ENCODE measurements at places on chromosomes 3 and 15. TPM values are rescaled to one million over a fixed set of nuclear protein-coding genes. Genes with fewer than 3 reads are reported as not detected.
A peak's percentile ranks its signal among the peaks of the same experiment; 100 is the strongest.

DNA sequence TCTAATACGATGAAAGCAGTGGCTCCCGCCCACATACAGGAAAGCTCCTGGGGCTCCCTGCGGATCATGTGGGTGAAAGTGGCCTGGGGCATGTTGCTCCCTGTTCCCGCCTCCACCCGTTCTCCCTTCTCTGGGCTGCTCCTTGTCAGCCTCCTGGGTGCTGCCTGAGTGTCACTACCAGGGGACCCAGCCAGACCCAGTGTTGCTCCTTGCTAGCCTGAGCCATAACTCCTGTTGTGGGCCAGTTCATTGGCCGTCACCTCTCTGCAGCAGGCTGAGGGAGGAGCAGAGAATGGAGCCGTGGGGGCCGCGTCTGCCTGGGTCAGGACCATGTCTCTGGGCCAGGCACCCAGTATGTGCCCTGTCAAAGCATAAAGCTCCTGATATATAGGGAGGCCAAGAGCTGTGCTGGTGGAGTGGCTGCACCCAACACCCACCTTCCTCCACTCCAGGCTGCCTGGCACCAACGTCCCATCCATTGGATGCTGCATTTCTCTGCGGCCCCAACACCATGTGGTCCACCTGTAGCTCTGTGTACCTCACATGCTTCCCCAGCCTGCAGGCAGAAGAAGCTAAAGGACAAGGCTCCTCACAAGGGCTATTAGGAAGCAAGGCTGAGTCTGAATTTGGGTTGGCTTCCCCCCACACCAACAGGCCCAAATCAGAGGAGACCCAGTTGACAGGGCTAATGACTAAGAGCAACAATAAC is 40.5 kb downstream of the KLF13 start:
- no peak for DNase-seq

- DNase-seq, result no peak
Observed at GRCh38 chr3:151058740-151059139, 26.7 kb upstream of the MED12L start.

DNA sequence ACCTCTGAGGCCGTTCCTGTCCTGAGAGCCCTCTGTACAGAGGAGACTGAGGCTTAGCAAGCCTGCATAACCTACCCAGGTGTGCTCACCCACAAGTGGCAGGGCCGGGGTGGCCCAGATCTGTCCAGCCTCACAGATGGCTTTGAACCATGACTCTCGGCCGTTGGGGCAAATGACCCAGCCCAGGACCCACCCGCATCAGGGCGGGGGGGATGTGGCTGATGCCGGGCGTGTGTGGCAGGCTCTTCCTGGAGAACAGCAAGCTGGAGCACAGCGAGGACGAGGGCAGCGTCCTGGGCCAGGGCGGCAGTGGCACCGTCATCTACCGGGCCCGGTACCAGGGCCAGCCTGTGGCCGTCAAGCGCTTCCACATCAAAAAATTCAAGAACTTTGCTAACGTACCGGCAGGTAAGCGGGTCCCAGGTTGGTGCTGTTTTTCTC is 133.5 kb downstream of the LRRK1 start:
- DNase-seq, result no peak

DNA sequence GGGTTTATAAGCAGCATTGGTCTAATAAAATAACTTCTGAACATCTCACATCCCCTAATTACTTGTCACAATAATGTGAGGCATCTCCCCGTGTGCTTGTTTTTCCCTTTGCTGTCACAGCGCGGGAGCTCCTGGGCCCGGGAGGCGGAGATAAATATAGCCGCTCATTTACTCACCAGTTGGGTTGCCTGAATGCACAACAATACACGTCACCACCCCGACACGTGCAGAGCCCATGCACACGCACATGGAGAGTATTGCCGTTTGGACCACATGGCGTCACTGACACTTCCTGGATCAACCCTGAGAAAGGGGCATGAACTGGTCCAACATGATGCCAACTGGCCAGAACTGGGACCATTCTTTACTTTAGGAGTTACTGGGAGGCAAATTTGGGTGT is 76.2 kb downstream of the MRPL46 start:
- no peak for DNase-seq

DNA sequence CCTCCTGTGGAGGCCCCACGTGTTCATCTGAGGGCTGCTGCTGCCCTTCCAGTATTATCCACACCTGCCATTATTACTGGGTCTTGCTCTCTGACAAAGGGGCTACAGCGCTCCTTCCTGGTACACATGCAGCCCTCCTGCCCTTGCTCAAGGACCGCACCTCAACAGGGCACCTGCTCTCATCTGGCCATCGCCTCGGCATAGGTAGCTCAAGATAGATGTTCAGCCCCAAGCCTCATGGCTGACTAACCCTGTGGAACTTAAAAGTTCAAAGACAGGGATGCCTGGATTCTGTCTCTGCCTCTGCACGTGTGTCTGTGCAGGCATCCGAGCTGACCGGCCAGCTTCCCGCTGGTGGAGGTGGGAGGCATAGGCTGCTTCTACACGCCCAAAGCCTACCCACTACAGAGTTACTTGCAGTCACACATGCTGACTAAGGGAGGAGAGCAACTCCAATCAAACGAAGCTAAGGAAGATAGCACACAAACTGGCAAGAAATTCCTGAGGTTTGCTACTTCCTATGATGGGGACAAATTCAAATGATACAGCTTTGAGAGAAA is 152.5 kb upstream of the ATP10A start:
- no peak for DNase-seq

DNA sequence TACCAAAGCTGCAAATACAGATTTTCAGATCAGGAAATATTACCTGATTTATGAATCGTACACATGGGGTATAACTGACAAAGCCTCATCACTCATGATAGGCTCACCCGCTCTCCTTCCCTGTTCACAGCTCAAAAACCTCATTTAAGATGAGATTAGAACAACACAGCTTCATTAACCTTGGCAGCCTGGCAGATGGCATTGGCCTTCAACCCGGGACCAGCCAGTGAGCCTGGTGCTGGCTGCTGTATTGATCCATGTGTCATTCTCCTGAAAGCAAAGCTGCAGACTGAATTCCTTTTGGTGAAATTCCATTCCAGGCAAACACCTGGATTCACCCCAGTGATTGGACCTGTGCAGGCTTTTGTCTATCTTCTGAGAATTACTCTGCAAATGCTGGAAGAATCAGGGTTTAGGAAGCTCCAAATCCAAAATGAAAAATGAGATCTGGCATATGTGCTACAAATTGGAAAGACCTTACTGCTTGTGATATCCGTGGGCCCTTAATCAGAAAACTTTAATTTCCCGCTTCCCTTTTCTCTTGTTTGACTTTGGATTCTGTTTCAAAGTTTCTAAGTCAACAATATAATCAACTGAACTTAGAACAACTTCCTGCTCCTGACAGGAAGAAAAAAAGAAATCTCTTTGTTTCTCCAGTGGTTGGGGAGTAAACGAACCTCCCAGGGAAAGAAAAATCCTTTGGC is 189.1 kb upstream of the KBTBD8 start:
- peak; percentile 11 for DNase-seq

- no peak for DNase-seq
Observed at GRCh38 chr3:129442486-129442885, 2.5 kb downstream of the IFT122 start.

GRCh38 chr15:32722136-32722535 is 4.3 kb downstream of the GREM1 start:
- no peak for DNase-seq

DNA sequence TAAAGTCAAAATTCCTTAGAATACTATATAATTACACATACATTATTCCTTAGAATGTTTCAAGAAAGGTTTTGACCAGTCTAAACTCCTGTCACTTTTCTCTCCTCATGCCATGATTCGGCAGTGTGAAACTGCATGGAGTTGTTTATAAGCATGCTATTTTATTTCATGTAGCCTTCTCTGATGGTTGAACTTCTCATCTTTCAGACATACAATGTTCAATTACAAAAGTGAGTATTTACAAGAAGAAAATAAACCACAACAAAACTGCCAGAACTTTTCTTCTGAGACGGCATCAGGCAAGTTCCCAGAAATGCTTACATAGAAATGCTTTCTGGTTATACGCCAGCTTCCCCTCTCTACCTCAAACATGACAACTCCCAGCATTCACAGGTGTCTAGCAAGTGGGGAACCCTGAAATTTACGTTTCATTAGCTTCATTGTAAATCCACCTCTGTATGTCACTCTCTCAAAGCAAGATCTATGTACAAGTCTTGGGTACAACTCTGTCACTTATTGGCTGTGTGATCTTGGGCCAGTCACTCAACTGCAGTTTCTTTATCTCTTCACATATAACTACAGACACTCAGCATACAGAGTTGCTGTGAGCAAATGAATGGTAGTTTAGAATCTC is 42.7 kb downstream of the HDGFL3 start:
- DNase-seq, result no peak

GRCh38 chr3:71389911-71390573 is 193.5 kb downstream of the FOXP1 start:
- peak; percentile 28 for DNase-seq

DNA sequence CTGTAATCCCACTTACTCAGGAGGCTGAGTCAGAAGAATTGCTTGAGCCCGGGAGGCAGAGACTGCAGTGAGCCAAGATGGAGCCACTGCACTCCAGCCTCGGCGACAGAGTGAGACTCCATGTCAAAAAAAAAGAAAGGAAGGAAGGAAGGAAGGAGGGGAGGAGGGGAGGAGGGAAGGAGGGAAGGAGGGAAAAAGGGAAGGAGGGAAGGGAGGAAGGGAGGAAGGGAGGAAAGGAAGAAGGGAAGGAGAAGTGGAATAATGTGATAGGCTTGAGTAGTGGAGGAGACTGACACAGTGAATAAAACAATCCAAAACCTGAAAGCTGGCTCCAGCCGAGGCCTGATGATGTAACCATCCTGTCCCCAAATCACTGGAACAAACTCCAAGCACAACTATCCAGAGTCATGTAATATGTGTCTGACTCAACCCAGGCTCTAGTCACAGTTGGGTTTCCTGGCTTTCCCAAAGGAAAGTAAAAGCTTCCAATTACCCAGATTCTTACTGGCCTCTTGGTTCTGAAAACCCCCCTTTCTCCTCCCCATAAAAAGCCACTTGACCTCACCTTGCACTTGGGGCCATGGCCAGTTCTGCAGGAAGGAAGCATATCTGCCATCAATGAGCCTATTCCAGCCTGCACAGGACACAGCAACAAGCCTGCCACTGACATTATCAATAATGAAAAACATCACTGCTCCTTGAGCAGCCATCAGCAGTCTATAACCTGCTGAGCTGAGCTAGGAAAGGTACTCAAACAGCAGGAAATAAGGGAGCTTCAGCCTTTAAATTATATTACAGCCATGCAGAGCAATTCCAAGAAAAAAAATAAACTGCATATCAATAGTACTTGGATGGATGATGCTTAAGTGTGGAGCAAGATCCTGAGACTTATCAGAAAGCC is 48.3 kb downstream of the MB21D2 start:
- no peak for DNase-seq

DNA sequence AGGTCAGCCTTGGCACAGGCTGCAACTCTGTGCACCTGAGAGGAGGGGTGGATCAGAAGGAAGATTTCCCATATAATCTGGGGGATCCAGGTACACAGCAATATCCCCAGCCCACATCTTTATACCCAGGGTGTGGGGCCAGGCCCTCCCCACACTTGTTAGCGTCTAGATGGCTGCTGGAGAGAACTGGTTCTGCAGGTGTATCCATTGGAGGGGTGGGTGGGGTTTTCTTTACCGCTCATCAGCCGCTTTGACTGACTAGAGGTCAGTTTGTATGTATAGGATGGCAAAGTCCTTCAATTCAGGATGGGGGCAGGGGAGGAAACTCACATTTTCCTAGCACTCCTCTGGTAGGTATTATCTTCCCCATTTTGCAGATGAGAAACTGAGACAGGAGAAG is 92.5 kb downstream of the IL20RB start:
- no peak for DNase-seq

DNA sequence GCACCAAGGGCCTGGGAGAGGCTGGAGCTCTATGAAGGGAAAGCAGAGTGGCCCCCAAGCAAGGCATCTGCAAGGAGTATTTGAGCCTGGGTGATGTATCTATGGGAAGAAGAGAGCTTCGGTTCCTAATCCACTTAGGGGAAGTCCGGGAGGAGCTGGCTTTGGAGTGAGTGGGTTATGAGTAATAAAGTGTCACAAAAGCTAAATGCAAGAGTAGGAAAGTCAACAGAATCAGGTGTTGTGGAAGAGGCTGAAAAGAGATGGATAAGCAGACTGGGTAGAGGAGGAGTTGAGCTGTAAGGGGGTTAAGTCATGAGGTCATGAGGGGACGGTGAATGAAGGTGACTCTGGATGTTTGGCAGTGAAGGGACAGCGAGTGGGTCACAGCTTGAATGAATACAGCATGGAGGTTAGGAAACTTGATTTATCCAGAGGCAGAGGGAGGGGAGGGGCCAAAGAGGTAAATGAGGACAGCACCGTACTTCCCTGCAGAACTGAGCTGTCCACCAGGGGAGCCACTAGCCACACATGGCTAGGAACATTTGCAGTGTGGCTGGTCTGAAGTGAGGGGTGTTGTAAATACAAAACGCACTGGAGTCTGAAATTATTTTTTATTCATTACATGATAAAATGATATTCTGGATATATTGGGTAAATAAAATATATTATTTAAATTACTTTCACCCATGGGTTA is 83.3 kb downstream of the ADCY5 start:
- DNase-seq, result peak; percentile 26

DNA sequence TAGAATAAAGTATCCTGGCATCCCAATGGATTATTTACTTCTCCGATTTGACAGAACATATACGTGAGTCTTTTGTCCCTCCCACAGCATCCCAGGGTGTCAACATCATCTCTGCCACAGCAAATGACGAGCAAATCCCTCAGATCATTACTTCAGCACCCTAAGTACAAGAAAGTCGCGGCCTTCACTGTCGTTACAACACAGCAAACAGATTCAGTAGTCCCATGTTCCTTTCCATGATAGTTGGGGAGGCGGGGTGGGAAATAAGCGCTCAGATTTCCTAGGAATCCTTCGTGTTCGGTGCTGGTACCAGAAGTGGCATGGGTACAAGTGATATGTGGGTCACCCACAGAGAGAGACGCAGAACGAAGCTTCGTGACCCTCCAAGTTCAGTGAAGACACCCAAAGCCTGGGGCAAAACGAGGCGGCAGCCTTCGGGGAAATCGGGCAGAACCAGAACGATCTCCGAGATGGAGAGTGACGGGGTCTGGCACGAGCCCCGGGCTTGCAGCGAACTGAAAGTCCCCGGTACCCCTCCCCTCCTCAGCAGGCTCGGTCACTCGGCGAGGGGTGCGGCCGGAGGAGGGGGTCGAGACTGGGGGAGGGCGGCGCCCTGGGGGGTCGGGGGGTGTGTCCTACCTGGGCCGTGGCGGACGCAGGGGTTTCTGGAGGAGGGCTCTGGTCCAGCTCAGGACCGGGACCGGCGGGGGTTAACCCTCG is 619 bp downstream of the TTBK2 start:
- DNase-seq, result no peak

The RPL15 gene
- 1,190 TPM for total RNA-seq

The HCLS1 gene
- total RNA-seq, result 2.5 TPM

The PHLDB2 gene
- total RNA-seq, result 30.7 TPM

The MOBP gene
- 0.57 TPM for total RNA-seq

The CFAP91 gene
- 2.2 TPM for total RNA-seq

The STOML1 gene
- 18.3 TPM for total RNA-seq

The SH3BP5 gene
- 4.2 TPM for total RNA-seq

The EXD1 gene
- not detected for total RNA-seq

The SLC12A8 gene
- 16.8 TPM for total RNA-seq

The PLXNA1 gene
- total RNA-seq, result 81.1 TPM
